CD4-positive, alpha-beta T cell treated with Interleukin-4 for 1 hour (primary cell): ENCODE measurements at places on chromosomes 13 and 19.
A peak's percentile ranks its signal among the peaks of the same experiment; 100 is the strongest.

GRCh38 chr19:41890936-41891335 is 8.0 kb downstream of the ARHGEF1 start:
- no peak for DNase-seq

- DNase-seq, result no peak
Observed at GRCh38 chr19:39778763-39779162, at the start of gene LEUTX. Gene LEUTX (plus strand): TSS chr19:39778854. CDS start chr19:39778921, 67 bp downstream.

- DNase-seq, result no peak
Observed at GRCh38 chr19:23509686-23510450, 114.6 kb upstream of the ZNF91 start.

DNA sequence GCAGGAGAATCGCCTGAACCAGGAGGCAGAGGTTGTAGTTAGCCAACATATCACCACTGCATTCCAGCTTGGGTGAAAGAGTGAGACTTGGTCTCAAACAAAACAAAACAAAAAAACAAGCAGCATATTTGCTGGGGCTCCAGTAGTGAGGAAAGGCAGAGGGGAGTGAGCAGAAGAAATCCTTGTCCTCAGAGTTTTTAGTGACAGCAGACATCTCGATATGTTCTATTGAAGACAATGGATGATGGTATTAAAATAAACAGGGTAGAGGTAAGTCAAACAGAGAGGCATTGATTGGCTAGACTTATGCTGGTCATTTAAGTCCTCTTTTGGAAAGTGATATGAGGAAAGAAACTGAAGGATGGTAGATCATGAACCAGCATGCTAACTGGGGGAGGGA is 19.0 kb downstream of the NLRP7 start:
- DNase-seq, result no peak

- no peak for DNase-seq
Observed at GRCh38 chr13:57899096-57899495, 267.6 kb downstream of the PCDH17 start.

GRCh38 chr13:91169321-91170050 is 178.0 kb upstream of the MIR17HG start:
- DNase-seq, result no peak

- DNase-seq, result peak; percentile 84
Observed at GRCh38 chr13:114110091-114110829, 22.2 kb downstream of the RASA3 start.

GRCh38 chr19:10568062-10568825 is 535 bp downstream of the CDKN2D start:
- peak; percentile 60 for DNase-seq

DNA sequence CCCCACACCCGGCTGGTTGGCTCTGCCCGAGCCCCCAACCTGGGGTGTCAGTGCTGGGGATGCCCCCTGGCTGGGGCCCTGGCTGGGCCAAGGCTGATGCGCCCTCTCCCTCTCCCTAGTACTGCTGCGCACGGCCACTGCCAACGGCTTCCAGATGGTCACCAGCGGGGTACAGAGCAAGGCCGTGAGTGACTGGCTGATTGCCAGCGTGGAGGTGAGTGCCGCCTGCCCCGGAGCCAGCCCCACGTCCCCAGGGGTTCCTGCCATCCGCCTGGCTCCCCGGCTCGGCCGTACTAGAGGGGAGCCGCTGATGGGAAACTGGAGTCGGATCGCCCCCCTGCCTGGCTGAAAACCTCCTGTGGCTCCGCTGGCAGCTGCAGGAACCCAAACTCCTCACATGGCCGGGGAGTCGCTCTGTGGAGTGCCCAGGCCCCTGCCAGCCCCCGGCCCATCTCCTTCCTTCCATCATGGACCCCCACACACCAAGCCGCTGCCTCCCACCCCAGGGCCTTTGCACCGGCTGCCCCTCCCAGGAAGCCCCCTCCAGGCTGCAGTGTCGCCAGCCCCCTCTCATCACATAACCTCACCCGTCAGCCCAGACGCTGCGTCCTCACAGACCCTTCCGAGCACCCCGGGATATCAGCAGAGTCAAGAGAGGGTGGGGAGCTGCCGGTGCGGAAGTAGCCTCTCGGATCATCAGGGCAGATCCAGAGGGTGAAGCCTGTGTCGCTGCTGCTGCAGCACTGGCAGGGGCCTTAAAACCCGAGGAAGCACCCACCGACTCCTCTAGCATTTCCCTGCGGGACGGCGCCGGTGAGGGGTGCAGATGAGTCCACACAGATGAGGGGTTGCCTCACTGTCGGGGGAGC is 10.6 kb downstream of the NCLN start:
- DNase-seq, result no peak

DNA sequence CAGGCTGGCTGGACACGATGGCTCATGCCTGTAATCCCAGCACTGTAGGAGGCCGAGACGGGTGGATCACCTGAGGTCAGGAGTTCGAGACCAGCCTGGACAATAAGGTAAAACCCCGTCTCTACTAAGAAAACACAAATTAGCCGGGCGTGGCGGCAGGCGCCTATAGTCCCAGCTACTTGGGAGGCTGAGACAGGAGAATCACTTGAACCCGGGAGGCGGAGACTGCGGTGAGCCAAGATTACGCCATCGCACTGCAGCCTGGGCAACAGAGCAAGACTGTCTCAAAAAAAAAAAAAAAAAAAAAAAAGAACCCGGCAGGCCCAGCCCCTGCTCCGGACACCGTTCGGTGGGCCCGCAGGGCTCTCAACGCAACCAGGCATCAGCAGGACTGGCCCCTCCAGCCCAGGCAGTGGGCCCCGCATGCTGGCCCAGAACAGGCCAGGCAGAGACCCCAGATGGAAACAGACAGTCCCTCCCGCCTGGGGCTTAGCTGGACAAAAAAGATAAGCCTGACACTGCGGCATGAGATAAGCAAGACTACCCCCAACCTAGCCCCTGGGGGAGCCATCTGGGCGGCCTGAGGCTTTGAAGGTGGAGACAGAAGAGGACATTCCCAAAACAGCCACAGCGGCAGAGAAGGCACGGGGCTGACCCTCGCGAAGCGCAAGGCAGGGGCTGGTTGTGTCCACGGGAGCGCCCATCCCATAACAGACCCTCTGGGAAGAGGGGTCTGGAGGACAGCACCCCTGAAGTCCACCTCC is 11.6 kb downstream of the REXO1 start:
- no peak for DNase-seq

GRCh38 chr13:64333888-64334287 is 2896.2 kb downstream of the PCDH9 start:
- DNase-seq, result no peak

GRCh38 chr13:106286811-106287210 is 248.7 kb downstream of the EFNB2 start:
- no peak for DNase-seq
